Calu3 (cell line): ENCODE measurements at places on chromosomes 11 and 22. TPM values are rescaled to one million over a fixed set of nuclear protein-coding genes. Genes with fewer than 3 reads are reported as not detected.

The ALX4 gene
- not detected in 2 replicates for total RNA-seq

The APOA4 gene
- total RNA-seq, result not detected in 2 replicates

The FAM168A gene
- 30.4 and 30.8 TPM in 2 replicates for total RNA-seq

The C11orf42 gene
- not detected in 2 replicates for total RNA-seq

The GGT5 gene
- total RNA-seq, result 0.28 and 0.64 TPM in 2 replicates

The WT1 gene
- 0.24 TPM in 1 of 2 replicates, not detected in the other for total RNA-seq

The APOBEC3B gene
- 43.2 and 43.3 TPM in 2 replicates for total RNA-seq

The KRTAP5-11 gene
- not detected in 2 replicates for total RNA-seq

The MS4A3 gene
- total RNA-seq, result not detected in 2 replicates

The NAP1L4 gene
- total RNA-seq, result 140 and 150 TPM in 2 replicates

The UPK3A gene
- not detected in 2 replicates for total RNA-seq

The PRAME gene
- 2.6 and 5.1 TPM in 2 replicates for total RNA-seq

The PTS gene
- total RNA-seq, result 28.8 and 29.3 TPM in 2 replicates

The ROM1 gene
- total RNA-seq, result 1.6 and 2.6 TPM in 2 replicates

The KCNK4 gene
- total RNA-seq, result not detected in 2 replicates

The SCUBE2 gene
- not detected in 2 replicates for total RNA-seq

The GRIK4 gene
- 0.12 TPM in 1 of 2 replicates, not detected in the other for total RNA-seq

The FHIP1B gene
- 39.7 and 43.9 TPM in 2 replicates for total RNA-seq

The SORL1 gene
- 5.9 and 6.1 TPM in 2 replicates for total RNA-seq

The SPINDOC gene
- total RNA-seq, result 47.1 and 53.8 TPM in 2 replicates

The ZFTA gene
- 12.1 and 13.0 TPM in 2 replicates for total RNA-seq

The KRTAP5-7 gene
- not detected in 2 replicates for total RNA-seq

The PHETA2 gene
- 1.3 and 1.5 TPM in 2 replicates for total RNA-seq

The OR6A2 gene
- 0.09 TPM in 1 of 2 replicates, not detected in the other for total RNA-seq

The PGGHG gene
- total RNA-seq, result 9.5 and 13.5 TPM in 2 replicates

The EMID1 gene
- total RNA-seq, result 1.1 and 2.4 TPM in 2 replicates

The PHOX2A gene
- not detected in 2 replicates for total RNA-seq

The CRYBB3 gene
- total RNA-seq, result 1.4 and 1.8 TPM in 2 replicates

The OR10D3 gene
- not detected in 2 replicates for total RNA-seq

The OR4D5 gene
- not detected in 2 replicates for total RNA-seq

The BRSK2 gene
- total RNA-seq, result 2.6 and 8.8 TPM in 2 replicates

The CHRM4 gene
- total RNA-seq, result not detected in 2 replicates

The SLC16A8 gene
- not detected in 2 replicates for total RNA-seq

The SNU13 gene
- 205 and 213 TPM in 2 replicates for total RNA-seq

The SAA4 gene
- total RNA-seq, result 2.6 and 7.2 TPM in 2 replicates

The HSPB2 gene
- total RNA-seq, result not detected in 2 replicates

The OSM gene
- total RNA-seq, result not detected in 2 replicates

The CDC42BPG gene
- 26.5 and 33.0 TPM in 2 replicates for total RNA-seq

The MS4A4E gene
- not detected in 2 replicates for total RNA-seq

The KIF18A gene
- 29.9 and 31.5 TPM in 2 replicates for total RNA-seq

The CRYBA4 gene
- not detected in 2 replicates for total RNA-seq

The FDX1 gene
- 9.1 and 10.2 TPM in 2 replicates for total RNA-seq

The SNAP29 gene
- total RNA-seq, result 28.8 and 35.9 TPM in 2 replicates

The OR51B5 gene
- total RNA-seq, result not detected in 2 replicates

The TRIM48 gene
- not detected in 2 replicates for total RNA-seq

The MYRF gene
- 91.4 and 139 TPM in 2 replicates for total RNA-seq

The MACROD1 gene
- 35.7 and 38.0 TPM in 2 replicates for total RNA-seq

The OR10A2 gene
- not detected in 2 replicates for total RNA-seq

The SHANK3 gene
- total RNA-seq, result 2.1 and 2.5 TPM in 2 replicates

The MS4A2 gene
- total RNA-seq, result not detected in 2 replicates

The OR52I2 gene
- not detected in 2 replicates for total RNA-seq

The NPAS4 gene
- total RNA-seq, result not detected in 2 replicates

The APOC3 gene
- total RNA-seq, result not detected in 2 replicates

The GVQW3 gene
- total RNA-seq, result 6.7 and 7.2 TPM in 2 replicates

The TRIM22 gene
- total RNA-seq, result 11.5 and 37.8 TPM in 2 replicates

The APOBEC3G gene
- total RNA-seq, result 12.3 and 16.1 TPM in 2 replicates

The ZP1 gene
- not detected in 2 replicates for total RNA-seq

The PEX16 gene
- 32.9 and 34.5 TPM in 2 replicates for total RNA-seq

The VWCE gene
- total RNA-seq, result 0.47 and 0.66 TPM in 2 replicates
